ENCODE measurements at places on chromosomes 12 and 14. TPM values are rescaled to one million over a fixed set of nuclear protein-coding genes. Genes with fewer than 3 reads are reported as not detected.

DNA sequence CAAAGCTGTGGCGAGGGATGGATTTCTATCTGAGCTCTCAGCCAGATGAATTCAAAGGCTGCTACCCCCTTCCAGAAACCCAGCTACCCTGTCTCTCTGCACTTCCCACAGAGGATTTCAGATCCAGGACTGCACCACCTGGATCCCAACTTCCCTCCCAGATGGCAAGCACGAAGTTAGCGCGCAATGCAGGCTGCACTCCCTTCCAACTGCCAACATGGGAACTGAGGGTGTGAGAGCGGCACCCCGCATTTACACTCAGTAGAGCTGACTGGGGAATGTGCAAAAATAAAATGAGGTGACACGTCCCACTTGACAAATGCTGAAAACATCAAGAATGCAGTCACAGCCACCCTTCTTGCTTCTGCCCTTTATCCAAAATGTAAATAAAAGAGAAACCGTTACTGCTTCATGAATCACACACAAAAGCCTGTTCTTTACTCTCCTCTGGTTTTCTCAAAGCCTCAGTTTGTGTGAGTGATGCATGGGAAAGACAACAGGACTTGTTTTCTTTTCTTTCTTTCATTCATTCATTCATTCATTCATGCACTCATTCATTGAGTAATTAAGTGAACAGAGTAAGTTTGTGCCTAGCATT lies 85.7 kb downstream of the ITPK1 start:
- no peak for DNase-seq

GRCh38 chr12:92210071-92210470 lies 64.4 kb upstream of the BTG1 start:
- no peak for DNase-seq

DNA sequence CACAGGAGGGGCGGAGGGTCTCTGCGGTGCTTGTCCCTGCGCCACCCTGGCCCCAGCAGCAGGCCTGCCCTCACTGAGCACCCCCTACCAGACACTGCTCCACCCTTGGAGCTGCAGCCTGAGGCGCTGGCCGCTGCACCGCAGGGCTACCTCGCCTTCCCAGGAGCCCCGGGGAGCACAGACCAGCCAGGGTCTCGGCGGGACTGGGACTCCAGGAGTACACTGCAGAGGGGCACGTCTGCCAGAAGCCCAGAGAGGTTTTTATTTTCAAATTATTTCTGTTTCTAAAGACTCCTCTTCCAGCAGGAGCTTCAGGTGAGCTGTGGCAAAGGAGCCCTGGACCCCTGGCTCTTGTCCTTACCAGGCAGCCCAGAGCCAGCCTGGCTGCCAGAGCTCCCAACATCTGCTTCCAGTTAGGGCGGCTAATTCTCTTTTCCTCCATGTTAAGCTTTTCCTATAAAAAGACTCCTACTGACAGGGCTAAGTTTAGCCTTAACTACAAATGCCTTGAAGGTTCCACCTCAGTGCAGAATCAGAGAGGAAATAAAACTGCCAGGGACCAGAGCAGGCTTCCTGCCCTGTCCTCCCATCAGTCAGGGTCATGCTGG lies 26.4 kb downstream of the DEGS2 start:
- DNase-seq: no peak

GRCh38 chr12:2457933-2458414 lies 336.8 kb upstream of the FKBP4 start:
- DNase-seq: no peak

DNA sequence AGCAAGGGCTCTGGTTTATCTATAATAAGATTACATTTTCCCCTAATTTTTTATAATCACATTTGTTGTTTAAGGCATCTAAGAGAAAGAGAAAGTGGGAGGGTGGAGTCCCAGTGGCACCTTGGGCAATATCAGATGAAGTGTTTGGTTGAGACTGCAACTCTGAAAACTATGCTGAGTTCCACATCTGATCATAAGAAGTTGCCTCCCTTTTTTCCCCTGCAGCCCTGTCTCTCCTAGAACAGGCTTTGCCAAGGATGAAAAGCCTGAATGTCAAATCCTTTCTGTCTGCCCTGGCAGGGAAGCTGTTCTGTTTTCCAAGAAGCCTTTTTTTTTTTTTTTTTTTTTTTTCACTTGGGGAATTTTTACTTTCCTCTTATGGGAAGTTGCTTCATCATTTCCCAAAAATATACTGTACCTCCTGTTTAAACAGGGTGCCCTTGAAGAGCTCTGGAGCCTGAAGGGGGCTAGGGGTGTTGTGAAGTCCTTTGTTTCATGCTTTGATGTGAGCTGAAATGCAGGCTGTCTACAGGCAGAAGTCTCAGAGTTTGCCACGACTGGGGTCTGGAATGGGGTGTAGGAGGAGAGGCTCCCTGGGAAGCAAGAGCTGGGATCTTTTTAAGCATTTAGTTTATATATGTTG lies 71.3 kb downstream of the SUSD6 start:
- no peak for DNase-seq

GRCh38 chr14:36690311-36691040 lies 28.8 kb downstream of the PAX9 start:
- no peak for DNase-seq

GRCh38 chr12:88308825-88309224 lies 166.7 kb downstream of the TMTC3 start:
- no peak for DNase-seq

- no peak for DNase-seq
Measured at GRCh38 chr12:47360771-47361388, 281.1 kb upstream of the AMIGO2 start.

GRCh38 chr12:131559517-131560516 lies 151.1 kb upstream of the SFSWAP start:
- DNase-seq: no peak

DNA sequence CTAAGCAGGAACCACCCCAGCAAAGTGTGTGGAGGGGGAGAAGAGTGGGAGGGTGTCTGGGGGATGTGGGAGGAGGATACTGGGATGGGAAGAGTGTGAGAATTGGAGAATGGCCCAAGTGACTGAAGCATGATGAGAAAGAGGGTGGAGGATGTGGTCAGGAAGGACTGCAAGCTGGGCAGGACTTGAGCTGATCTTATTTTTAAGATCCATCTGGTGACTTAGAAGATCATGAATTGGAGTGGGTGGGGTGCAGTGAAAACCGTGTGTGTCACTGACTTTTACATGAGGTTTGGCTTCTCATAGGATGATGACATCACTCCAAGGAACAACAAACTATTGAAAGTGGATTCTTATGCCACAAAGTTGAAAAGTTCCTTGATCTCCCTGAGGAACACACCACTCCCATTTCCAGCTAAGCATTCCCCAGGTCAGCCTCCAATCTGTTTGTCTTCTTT lies 287.5 kb downstream of the GALC start:
- no peak for DNase-seq

DNA sequence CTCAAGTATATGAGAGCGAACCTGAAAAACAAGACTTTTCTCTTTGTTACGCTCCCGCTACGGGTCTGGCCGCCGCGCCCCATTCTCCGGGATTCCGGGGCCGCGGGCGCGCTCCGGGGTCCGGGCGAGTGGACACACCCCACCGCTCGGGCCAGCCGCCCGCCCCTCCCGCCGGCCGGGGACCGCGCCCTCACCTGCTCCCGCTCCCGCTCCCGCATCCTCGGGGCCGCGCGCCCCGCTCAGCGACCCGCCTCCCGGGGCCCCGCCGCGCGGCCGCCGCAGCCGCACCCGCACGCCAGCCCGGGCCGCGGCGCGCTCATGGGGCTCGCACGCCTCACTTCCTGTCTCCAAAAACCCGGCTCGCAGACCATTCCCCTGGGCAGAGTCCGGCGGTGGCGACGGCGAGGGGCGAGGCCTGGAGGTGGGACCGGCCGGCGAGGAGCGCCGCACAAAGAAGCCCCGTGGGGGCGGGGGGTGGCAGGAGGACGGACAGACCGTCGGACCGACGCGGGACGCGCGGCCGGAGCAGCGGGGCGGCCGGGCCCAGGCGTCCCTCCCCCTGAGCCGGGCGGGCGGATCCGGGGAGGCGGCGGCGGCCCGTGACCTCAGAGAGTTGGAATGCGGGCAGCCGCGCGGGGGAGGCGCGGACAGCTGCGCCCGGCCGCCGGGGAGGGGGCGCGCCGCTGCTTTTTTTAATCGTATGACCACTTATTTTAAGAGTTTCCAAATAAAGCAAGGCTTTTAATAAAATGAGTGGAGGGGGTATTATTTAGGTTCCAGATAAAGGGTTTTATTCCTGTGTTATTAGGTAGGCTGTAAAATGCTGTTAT lies at the start of gene PTPN21:
TSS of gene PTPN21 (minus strand) at position 551 of the 830 bp plus-strand sequence. CDS start 4,590 bp downstream, outside the sequence.
- DNase-seq: no peak

The TCL1B gene
- not detected for total RNA-seq

The OAS2 gene
- 56.6 TPM for total RNA-seq

The BORCS5 gene
- 33.6 TPM for total RNA-seq

The CNPY2 gene
- total RNA-seq: 58.2 TPM

The PPP4R4 gene
- total RNA-seq: 6.5 TPM

The RNF212B gene
- total RNA-seq: not detected

The CRIP1 gene
- 214 TPM for total RNA-seq

The CACNB3 gene
- 11.0 TPM for total RNA-seq

The KLRC1 gene
- 0.33 TPM for total RNA-seq

The TMCC3 gene
- total RNA-seq: not detected

The CLEC9A gene
- not detected for total RNA-seq

The KRT82 gene
- total RNA-seq: not detected

The CKB gene
- total RNA-seq: 9.4 TPM

The CCDC177 gene
- total RNA-seq: not detected
